ENCODE measurements at places on chromosomes 6 and 20. TPM values are rescaled to one million over a fixed set of nuclear protein-coding genes. Genes with fewer than 3 reads are reported as not detected.

Gene PDE7B
- polyA plus RNA-seq: not detected

Gene NKX2-4
- not detected for polyA plus RNA-seq

DNA sequence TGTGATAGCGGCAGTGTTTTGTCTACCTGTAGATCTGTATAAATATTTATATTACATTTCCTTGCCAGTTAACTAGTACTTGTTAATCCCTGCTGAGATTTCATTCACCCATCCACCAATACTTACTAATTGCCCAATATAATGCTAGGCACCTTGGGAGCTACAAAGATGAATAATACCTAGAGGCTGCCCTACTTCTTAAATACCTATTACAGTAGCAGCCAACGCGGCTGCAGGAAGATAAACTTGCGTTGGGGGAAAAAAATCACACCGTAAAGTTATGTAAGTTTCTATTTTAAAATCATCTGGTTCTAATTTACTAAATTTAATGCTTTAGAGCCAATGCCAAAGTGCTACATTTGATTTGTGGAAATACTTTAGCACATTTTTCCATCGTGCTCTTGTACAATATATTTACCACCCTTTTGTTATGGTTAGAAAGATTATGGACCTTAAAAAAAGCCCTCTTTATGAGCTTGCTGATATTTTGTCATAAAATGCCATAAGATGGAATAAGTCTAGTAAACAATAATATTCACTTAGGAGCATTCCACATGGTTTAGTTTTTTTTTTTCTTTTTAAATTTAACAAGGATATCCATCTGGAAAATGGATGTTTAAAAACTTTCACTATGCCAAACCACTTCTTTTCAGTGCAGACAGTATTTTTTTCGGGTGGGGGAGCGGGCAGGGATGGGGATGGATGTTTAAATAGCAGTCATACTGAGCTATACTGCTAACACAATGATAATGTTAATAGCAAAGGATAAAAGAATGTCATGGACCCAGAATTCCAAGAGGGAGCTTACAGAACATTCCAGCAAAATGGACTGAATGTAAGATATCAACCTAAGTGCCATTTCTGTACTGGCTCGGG lies 13.2 kb upstream of the NEDD9 start:
- DNase-seq: no peak

DNA sequence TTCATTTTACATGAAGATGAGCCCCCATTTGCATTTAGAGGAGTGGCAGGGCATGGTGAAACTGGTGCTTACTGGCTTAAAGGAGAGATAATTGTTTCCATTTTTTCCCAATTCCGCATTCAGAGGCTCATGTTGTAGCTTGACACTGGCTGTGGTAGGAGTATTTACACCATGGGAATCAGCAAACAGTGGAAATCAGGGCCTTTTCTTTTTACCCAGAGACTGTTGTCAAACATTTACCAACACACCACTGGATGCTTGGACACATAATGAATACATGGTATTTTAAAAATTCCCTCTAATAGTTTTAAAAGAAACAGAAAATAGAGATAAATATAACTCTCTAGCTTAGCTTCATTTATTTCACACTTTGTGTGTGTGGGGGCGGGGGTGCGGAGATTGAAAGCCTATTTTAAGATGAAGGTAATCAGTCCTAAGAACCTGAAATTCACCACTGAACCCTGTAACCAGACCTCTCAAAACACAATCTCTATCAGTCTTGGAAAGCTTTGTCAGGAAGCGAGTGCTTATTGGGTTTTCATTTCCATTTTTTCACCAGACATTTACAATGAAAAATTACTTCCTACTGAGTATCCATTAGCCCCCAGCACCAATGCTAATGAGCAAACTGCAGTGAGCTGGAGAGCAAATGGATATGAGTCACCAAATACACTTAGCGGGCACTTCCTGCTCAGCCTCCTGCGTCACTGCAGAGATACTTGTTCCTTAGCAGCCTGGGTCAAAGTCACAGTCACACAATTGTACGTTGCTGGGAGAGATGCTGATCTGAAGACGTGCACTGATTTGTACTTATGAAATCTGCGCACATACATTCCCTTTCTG lies 532.0 kb downstream of the BCKDHB start:
- DNase-seq: peak; percentile 11

GRCh38 chr20:39446397-39446796 lies 484.3 kb downstream of the DHX35 start:
- DNase-seq: no peak

DNA sequence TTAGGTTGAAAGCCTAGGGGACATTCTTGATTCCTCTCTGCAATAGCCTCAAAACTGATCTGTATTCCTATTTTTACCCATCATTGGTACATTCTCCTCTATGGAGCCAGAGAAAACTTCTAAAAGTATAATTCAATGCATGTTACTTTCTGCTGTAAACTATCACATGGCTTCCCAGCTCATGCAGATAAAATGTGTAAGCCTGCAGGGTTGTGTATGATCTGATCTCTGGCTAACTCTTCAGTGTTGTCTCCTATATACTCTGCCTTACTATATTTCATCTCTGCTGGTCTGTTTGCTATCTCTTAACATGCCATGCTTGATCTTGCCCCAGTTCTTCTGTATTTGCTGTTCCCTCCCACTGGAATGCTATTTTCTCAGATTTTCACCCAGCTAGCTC lies 323.3 kb upstream of the RSPO3 start:
- DNase-seq: no peak

DNA sequence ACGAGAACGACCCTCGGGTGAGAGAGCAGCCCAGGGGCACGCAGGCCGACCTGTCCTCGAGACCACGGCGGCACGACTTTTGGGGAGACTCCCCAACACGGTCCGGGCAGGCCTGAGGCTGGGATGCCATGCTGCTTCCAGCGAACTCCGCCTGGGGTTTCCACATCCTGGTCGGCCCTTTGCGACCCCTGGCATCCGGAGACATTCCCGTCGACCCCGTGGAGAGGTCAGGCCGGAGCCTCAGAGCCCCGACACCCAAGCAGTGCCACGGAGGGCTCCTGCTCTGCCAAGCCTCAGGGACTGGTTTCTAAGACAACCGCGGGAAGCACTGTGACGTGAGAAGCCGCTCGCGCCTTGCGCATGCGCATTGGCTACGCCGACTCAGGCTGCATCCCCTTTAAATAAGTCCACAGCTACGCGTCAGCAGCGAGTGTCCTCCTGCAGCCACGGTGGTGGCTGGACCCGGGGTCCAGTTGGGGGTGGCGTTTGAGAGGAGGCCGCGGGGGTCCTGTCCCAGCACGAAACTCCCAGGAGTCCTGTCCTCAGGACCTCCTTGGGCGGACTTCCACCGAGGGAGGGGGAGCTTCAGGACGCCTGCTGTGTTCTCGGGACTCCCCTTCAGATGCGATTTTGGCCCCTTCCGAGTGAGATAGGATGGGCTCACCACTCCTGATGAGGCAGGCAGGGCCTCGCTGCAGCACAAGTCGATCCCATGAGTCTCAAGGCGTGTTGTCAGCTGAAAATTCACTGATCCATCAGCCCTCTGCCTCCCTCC lies 1089.3 kb upstream of the DEFB115 start:
- no peak for DNase-seq

- no peak for DNase-seq
Measured at GRCh38 chr6:148580442-148580841, 166.4 kb upstream of the UST start.

GRCh38 chr6:130377915-130378314 lies 12.1 kb downstream of the TMEM200A start:
- no peak for DNase-seq
